ENCODE measurements at places on chromosomes 12 and 14. TPM values are rescaled to one million over a fixed set of nuclear protein-coding genes. Genes with fewer than 3 reads are reported as not detected.
A peak's percentile ranks its signal among the peaks of the same experiment; 100 is the strongest.

- DNase-seq = no peak
These were observed 103.7 kb downstream of the SYT1 start for GRCh38 chr12:78968226-78968625.

KLHL33 gene
- not detected for total RNA-seq

GRCh38 chr12:106137530-106138356 is 1.0 kb downstream of the NUAK1 start:
- no peak for DNase-seq

GLT1D1 gene
- total RNA-seq = 1.9 TPM

DNA sequence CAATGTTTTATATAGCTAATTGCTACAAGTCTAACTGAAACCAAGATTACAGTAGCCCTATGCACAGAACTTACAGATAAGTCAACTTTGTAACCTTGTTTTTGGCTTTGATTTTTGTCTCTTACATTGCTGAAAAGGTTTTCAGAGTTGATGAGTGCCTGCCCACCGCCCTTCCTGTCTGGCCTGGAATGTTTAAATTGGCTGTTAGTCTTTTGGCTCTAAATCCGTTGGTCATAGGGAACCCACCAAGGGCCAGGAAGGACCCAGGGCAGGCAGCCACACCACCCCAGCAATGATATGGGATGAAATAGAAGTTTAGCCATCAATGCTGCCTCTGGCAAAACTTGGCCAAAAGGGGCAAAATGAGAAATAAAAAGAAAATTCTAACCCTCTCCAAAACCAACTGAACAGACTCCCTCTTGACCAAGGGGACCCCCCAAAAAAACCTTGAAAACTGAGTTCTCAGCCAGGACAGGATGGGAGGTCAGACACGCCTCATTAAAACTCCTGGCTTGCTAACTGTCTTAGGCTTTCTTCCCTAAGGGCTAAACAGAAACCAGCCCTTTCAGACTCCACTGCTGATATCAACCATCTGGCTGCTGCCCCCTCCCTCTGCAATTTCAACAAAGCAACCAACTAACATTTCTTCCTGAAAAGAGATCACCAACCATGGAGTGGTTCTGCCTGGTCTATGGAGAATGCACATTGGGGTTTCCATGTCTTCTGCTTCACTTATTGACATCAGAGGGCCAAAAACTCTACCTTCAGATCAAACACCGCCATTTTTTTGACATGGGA is 242.1 kb upstream of the NOS1 start:
- peak; percentile 47 for DNase-seq

GRCh38 chr14:37791384-37792036 is 196.1 kb downstream of the TTC6 start:
- no peak for DNase-seq

Data from Daoy (cell line).